ENCODE measurements at places on chromosomes 12 and 14.

GRCh38 chr12:122064780-122065588 lies 13.6 kb upstream of the MLXIP start:
- no peak for DNase-seq

DNA sequence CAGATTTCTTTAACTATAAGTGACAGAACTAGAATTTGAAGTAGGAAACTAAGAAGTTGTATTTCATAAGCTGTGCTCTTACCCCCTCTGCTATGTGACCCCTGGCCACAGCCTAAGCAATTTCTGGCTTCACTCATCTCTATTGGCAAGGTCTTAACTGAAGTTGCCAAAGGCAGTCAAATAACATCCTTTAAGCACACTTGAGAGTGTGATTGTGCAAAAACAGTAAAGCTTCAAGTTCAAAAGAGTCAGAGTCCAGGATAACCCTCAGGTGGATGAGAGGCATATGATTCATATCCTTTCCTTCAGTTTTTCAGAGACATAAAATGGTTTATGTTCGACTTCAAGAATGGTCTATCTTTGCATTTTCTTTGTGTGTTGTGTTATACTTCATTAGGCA lies 45.2 kb downstream of the GRIP1 start:
- DNase-seq: no peak

- DNase-seq: no peak
Observed at GRCh38 chr14:21256539-21257393, 12.5 kb downstream of the HNRNPC start.

- DNase-seq: peak; percentile 24
Observed at GRCh38 chr12:121804417-121805111, 755 bp downstream of the SETD1B start.

DNA sequence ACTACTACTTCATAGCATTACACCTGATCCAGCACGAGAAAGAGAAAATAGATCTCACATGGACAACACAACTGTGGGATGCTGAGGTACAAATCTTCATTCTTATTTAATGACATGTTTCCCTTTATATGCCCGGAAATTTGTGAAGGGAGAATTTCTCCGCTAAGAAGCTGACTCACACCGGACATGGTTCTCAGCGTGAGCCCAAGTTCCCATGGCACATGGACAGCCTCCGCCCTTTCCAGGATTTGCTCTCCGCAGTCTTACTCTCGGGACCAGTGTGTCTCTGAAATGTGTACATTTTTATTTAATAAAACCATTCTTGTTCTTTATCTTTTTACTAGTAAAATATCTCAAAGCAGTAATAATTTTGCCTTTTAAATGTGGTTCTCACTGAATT lies 1154.8 kb downstream of the TMEM121 start:
- no peak for DNase-seq

- DNase-seq: peak; percentile 57
Observed at GRCh38 chr12:3962631-3963483, 89.7 kb upstream of the PARP11 start.

- no peak for DNase-seq
Observed at GRCh38 chr14:100438678-100439592, 115.8 kb downstream of the SLC25A47 start.

GRCh38 chr14:56247495-56248200 lies 129.4 kb downstream of the PELI2 start:
- DNase-seq: no peak

GRCh38 chr12:41184864-41185263 lies 3.3 kb upstream of the PDZRN4 start:
- no peak for DNase-seq

DNA sequence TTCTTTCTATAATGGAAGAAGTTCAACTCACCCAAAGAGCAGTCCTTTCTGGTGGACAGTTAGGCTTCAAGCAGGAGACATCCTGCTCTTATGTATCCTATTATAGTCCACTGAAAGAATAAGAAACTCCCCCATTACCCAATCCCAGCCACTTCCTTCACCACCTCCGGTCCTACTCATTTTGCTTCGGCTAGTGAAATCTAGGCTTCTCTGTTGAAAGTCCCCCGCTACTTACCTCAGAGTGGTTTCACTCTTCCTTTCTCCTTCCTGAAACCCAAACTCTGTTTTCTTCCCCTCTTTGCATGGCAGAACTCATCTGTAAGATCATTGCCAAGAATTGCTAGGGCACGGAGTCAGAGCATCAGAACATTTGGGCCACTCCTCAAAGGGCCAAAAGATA lies at the start of gene GPR84:
Gene GPR84 (minus strand): TSS at position 74 of the 400 bp plus-strand sequence. CDS start 635 bp downstream, outside the sequence.
- DNase-seq: no peak

- no peak for DNase-seq
Observed at GRCh38 chr12:93403988-93404803, 26.5 kb downstream of the NUDT4 start.

DNA sequence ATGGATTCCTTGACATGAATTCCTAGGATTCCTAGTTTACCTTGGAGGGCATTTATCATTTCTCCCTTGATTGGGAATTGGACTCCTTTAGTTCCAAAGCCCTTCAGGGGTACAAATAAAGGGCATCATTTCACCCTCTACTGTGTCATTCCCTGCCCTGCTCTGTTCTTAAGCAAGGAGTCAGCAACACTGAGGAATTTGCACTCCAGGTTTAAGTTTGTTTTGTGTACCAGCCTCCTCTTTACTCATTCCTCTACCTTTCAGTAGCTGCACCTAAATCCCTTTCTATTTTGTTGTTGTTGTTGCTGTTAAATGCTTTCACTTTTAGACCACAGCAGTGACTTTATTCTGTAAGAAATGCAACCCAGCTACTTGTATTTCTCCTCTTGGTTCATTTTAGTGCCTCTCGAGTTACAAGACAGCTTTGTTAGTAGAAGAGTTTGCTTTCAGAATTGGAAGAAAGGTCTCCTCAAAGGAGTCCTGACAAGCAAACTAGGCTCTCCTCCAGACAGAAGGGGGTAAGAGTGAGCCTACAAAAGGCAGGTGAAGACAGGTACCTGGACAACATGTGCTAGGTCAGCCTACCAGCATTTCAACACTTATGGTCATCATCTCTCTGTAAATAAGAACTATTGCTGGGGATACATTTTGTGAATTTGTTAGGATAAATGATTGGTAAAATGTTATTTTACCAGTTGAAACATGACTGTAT lies 90.0 kb downstream of the RMST start:
- DNase-seq: no peak

- no peak for DNase-seq
Observed at GRCh38 chr12:15268927-15269552, 47.8 kb upstream of the RERG start.

DNA sequence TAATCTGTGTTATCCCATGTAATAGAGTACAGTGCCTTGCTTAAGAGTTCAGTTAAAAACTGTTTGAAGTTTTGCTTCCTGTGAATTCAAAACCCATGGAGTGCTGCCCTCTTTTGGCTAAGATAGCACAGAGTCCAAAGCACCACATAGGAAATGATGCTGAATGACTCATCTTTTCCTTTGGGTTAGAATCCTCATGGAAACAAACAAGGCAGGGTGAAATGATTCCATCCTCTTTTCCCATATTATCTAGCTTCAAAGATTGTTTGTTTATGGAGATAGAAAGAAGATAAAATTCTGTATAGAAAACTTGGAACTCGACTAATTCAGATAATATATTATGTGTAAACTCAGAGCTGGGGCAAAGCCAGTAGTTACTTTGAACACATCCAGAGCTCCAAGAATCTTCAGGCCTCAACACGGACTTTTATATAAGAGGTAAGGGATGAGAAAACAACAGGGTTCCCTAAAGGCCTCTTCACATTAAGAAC lies 87.4 kb downstream of the OTOGL start:
- DNase-seq: no peak

GRCh38 chr12:77847060-77847541 lies 16.4 kb downstream of the NAV3 start:
- no peak for DNase-seq

- DNase-seq: no peak
Observed at GRCh38 chr12:94098466-94098865, 49.9 kb upstream of the PLXNC1 start.

DNA sequence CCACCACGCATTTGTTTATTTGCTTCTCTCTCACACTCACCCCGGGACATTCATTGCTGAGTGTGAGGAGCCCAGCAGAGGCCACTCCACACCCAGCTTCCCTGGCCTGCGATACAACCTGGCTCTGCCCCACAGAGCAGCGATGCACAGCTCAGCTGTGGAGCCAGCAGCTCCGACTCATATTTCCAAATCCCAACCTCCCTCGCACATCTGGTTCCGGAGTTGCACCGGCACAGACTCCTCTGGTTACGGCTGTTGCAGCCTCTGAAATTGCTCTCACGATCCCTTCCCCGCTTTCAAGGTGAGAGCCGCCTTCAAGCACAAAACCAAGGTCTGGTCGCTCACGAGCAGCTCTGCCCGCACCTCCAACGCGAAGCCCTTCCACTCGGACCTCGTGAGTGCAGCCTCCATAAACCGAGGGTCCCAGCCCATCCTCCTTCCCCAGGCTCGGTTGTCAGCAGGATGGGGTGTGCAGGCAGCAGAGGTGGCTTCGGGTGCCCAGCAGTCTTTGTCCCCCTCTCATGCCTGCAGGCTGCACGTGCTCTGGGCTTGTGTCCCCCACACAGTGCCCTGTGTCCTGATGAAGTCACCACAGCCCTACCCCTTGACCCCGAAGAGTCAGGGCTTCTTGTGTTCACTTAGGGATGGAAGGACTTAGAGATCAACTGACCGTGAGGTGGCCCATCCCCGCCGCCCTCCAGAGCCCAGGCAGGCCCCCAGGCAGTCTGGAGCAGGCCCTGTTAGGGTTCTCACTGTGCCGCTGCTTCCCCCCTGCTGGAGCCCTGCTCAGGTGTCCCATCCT lies 184.3 kb downstream of the ADGRD1 start:
- DNase-seq: no peak

GRCh38 chr12:47017901-47018475 lies 61.4 kb upstream of the PCED1B start:
- DNase-seq: no peak

DNA sequence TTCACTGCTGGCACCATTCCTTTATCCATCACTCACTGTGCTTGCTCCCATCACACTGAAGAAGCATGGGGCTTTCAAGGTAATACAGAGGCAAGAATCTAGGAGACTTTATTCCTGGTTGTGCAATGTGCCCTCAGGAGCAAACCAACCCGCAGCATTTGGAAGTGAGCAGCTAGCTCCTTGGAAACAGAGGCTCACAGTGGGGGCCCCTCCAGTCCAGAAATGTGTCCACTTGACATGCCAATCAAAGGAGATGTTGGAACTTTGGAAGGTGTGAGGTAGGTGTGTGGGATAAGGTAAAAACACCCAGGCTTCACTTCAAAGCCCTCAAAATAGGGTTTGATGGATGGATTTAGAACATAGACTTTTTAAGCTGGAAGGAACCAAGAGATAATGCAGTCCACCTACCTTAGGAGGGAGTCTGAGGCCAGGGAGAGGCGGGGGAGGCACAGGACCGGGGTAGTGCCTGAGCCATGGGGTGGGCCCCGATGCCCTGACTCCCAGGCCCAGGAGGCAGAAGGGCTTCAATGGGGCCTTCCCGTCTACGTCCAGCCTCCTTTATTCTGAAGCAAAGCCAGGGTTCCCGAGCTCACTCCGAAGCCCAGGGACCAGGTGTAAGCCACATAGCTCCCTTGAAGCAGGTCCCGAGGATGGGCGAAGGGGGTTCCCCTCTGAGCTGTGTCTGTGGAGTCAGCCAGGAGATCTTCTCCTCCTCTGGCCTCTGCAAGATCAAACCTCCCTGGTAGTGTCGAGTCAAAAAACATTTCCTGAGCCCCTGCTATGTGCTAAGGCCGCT lies 17.6 kb upstream of the BCL11B start:
- no peak for DNase-seq

DNA sequence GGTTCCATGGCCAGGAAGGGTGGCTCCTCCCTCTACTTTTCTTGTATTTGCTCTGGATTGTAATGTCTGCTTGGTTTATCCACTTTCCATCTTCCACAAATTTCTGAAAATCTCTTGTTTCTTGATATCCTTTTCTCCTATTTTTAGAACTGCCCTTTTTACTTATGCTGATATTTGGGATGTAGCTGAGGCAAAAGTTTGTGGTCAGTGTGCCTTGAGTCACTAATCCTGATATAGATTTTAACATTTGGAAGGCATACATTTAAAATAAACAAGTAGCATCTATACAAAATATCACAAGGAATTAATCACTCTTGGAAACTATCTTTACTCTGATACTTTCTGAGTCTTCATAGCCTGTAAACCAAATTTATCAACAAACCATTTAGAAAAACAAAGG lies 11.0 kb downstream of the GRIP1 start:
- no peak for DNase-seq

DNA sequence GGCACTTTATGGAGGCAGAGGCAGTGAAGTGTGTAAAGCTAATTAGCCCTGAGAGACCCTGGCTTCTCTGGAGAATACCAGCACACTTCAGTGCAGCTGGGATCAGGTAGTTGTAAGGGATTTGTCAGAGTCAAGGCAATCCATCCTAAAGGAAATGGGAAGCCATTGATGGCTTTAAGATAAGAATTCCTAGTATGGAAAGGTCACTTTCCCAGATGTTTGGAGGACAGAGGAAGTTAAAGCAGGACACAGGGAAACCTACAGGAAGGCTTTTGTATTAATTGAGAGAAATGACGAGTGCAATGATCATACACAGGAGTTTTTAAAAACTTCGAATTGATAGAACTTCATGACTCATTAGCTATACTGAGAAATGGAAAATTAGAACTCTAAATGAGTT lies 254.4 kb downstream of the SLC16A7 start:
- no peak for DNase-seq

DNA sequence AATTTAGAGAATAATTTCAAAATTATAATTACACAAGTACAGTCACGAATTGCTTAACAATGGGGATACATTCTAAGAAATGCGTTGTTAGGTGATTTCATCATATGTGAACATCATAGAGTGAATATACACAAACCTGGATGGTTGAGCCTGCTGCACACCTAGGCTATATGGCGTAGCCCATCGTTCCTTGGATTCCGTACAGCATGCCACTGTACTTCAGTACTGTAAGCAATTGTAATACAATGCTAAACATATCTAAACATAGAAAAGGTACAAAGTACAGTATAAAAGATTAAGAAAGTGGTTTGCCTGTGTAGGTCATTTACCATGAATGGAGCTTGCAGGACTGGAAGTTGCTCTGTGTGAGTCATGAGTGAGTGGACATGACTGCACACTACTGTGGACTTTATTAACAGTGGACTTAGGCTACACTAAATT lies 286.2 kb downstream of the CACNA1C start:
- no peak for DNase-seq

DNA sequence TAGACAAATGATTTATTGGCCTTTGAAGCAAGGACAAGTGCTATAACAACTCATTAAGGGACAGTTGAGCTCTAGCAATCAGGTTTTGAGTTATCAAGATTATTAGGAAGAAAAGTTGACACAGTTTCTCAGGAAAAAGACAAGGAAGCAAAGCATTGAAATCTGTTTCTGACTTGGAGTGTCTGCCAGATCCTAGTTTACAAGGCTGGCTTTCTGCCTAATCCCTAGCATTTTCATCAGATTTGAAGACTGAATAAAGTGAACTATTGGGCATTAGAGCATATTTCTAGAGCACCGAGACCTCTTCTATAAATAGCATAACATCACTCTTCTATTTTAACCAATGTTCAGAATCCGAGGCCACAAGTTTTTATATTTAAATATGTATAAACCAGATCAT lies 7.0 kb downstream of the SYT1 start:
- no peak for DNase-seq

GRCh38 chr12:40579687-40580086 lies 112.6 kb upstream of the CNTN1 start:
- no peak for DNase-seq
